ENCODE measurements at places on chromosomes 3 and 15.

GRCh38 chr3:178795349-178795748, 259.1 kb downstream of the KCNMB2 start:
- DNase-seq, result no peak

GRCh38 chr15:74580538-74581350, 34.9 kb upstream of the CLK3 start:
- DNase-seq, result no peak

DNA sequence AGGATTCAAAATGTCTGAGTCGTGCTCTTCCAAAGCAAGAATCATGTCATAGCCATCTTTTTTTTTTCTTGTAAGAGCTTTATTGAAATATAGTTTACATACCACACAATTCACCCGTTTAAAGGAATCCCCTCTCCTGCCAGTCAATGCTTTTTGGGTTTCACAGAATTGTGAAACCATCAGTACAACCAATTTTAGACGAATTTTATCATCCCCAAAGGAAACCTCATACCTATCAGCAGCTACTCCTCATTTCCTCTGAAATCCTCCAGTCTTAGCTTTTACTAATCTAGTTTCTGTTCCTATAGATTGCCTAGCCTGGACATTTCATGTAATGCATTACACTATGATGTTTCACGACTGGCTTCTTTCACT, 39.6 kb downstream of the ADIPOQ start:
- DNase-seq, result no peak

GRCh38 chr15:95368191-95368590, 962.3 kb upstream of the NR2F2 start:
- DNase-seq, result no peak

- no peak for DNase-seq
Measured at GRCh38 chr3:171028779-171029232, 2.3 kb upstream of the SLC2A2 start.

- no peak for DNase-seq
Measured at GRCh38 chr3:100104442-100104798, 9.9 kb downstream of the FILIP1L start.

DNA sequence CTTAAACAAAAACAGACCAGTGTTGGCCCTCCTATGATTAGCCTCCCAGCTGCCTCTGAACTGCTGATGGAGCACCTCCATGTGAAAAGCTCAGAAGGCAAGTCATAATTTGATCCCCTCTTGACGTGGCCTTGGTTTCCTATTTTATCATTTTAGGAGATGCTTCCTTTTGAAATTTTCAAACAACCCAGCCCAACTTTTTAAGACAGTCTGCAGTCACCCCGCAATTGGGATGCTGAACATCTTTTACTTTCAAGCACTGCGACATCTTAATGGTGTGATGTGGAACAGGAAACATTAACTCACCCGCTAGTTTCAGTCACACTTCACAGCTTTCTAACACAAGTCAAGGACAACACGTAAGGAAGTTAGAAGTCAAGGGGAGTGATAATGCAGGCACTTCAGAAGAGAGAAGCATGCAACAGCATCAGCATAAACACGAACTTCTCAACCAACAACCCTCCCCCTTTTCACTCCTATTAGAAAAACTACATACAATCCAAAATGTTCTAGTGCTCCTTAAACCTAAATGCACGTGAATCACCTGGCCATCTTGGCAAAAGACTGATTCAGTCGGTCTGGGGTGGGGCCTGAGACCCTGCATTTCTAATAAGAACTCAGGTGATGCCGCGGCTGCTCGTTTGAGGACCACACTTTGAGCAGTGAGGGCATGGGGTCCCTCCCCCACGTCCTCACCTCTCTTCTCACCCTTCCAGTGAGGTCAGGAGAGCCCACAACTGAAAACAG, 161.5 kb downstream of the FOXP1 start:
- peak; percentile 66 for DNase-seq

GRCh38 chr3:177942911-177943310, 593.3 kb upstream of the KCNMB2 start:
- no peak for DNase-seq

DNA sequence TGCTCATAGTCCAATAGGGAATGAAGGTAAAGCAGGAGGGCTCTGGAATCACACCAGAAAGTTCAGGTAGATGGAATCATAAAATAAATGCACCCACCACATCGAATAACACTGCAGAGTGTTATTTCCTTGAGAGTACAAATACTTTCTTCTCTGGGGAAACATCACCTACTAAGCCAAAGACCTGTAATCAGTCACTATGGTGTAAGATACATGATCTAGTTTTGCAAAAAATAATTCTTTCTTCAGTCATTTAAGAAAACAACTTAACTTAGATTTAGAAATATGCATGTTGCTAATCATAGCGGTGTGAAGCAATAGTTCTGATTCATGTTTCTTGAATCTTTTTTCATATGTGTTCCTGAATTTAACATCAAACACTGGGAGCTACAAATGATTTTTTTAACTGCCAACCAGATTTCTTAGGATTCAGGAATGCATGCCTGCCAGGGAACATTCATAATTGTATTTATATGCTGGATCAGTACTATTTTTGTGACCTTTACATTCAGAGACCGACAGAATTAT, 40.2 kb upstream of the MEIS2 start:
- no peak for DNase-seq

GRCh38 chr3:30455840-30456239, 150.6 kb upstream of the TGFBR2 start:
- DNase-seq, result no peak

GRCh38 chr3:73394240-73394639, 230.5 kb downstream of the PDZRN3 start:
- DNase-seq, result no peak

GRCh38 chr3:43153216-43154083, 47.6 kb upstream of the POMGNT2 start:
- DNase-seq, result no peak

Data from CD4-positive, alpha-beta T cell treated with Interleukin-2 at 100 ng/mL for 4 hours (primary cell).